ENCODE measurements at places on chromosomes 4 and X.

DNA sequence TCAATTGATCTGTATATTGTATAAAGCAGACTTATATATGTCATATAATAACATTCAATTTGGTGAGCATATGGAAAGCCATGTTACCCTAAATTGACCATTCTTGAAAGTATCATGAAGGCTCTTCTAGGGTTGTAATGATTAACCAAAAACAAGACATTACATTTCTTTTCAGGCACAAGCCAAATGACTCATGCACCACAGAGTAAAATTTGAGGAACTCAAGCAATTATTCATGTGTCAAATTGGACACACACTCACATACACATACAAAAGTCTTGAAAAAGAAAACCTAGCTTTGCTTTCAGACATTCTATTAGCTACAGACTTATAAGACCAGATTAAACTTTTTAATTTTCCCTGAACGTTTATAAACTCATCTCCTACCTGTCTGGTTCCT is 146.5 kb upstream of the PCDH18 start:
- no peak for DNase-seq

GRCh38 chr4:138509346-138509745 is 267.2 kb upstream of the SLC7A11 start:
- DNase-seq, result no peak

DNA sequence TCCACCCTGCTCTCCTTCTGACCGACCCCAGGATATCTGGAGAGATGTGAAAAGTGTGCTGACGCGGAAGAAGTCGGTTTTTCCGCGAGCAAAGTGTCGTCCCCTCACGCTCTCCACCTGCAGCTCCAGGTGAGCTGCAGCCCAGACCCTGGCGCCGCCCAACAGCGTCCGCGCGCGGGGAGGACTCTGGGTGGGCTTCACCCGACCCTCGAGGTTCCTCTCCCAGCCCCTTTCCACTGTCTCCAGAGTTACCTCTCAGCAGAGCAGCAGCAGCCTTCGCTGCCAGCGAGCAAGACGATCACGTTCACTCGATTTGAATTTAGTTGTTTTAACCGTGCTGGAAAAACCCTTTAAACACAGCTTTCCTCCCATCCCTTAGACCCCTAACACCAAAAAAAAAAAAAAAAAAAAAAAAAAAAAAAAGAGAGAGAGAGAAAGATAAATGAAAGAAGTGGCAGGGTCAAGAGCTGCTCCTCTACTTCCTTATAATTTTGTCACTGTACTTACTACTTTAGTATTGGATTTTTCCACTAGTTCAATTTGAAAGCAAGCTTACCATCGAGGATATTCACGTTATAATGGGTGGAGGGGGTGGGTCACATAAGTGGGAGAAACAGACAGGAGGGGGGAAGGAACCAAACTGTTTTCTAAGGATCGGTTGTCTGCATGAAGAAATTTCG is 758 bp upstream of the NR3C2 start:
- no peak for DNase-seq

DNA sequence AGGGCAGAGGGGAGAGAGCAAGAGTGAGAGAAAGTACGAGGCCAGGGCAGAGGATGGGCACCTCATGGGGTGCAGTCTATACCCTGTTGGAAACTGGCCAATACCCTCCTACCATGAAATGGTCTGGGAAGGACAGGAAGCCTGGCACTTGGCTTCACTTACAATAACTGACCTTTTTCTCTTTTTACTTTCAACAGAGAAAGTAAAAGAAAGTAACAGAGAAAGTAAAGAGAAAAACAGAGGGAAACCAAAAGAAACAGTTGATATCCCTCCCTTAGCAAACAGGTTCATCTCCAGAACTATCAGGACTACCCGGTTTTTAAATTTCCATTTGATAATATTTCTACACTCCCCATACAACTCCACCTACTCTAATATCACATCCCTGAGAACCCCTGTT is 20.6 kb downstream of the ARL13A start:
- no peak for DNase-seq

- DNase-seq, result no peak
Measured at GRCh38 chr4:38281371-38282071, 321.3 kb downstream of the PTTG2 start.

DNA sequence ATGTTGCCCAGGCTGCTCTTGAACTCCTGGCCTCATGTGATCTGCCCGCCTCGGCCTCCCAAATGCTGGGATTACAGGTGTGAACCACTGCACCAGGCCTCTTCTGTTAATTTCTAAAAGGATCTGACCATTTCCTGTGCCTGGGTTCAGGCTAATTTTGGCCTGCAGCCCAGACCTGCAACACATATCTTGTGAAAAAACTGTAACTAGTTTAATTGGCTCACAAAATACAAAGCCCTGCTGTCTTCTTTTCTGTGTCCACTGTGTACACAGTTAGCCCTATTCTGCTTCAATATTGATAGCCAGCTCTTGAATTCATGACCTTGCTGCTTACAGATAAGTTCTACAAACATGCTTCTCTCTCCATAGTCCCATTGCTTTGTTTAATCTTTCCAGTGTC is 753.5 kb downstream of the PDHA2 start:
- DNase-seq, result no peak

GRCh38 chr4:154727540-154727939 is 16.3 kb upstream of the LRAT start:
- no peak for DNase-seq

GRCh38 chr4:153652051-153652784 is 31.9 kb upstream of the TLR2 start:
- DNase-seq, result no peak

- DNase-seq, result no peak
Measured at GRCh38 chr4:108947526-108947925, 184.7 kb upstream of the ETNPPL start.

GRCh38 chr4:183424109-183424744 is 20.2 kb upstream of the CDKN2AIP start:
- no peak for DNase-seq

DNA sequence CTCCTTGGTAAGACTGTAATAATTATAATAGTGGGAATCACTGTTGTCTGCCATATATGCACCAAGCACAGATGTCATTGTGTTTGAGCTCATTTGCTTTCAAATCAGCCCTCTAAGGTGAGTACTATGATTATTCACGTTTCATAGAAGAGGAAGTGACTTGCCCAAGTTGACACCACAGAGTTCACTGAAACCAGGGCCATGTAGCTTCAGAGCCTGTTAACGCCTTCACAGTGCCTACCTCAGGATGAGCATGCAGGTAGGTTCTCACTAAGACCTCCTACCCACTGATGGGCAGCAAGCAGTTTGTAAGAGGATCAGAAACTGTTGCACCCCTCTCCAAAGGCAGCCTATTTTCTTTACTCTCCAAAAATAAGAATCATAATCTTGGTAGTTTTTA is 27.4 kb downstream of the TMPRSS11A start:
- DNase-seq, result no peak

DNA sequence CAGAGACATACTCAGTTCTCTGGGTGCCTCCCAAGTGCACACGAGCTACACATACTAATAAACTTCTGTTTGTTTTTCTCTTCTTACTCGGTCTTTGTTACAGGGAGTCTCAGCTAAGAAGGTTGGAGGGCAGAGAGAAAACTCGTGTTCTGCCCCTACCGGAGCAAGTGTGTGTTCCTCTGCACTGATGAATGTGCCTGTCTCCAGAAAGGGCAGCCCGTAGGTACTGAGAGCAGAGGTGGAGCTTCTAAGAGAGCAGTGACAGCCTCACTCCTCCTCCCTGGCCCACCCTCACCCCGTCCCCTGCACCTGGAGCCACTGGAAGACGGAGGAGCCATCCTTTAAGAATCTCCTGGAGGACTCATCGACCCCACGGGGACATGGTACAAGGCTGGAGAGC is 67.6 kb downstream of the MTNR1A start:
- no peak for DNase-seq

DNA sequence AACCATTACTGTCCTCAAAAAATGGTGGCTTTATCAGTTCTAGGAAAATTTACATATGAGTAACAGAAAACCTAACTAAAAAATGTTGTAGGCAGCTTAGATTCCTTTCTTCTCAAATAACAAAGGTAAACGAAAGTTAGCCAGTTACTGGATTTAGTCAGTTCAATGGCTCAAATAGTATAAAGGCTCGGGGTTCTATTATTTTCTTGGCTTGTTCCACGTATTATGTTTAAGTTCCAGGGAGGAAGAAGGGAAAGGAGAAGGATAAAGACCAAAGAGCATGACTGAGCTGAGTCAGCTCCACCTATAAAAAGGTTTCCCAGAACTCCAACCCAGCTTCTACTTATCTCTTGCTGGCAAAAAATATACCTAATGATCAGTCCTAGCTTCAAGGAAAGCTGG is 41.0 kb upstream of the MAB21L2 start:
- DNase-seq, result no peak
